Epithelial cell of esophagus (primary cell): ENCODE measurements at places on chromosomes 6 and 20.

DNA sequence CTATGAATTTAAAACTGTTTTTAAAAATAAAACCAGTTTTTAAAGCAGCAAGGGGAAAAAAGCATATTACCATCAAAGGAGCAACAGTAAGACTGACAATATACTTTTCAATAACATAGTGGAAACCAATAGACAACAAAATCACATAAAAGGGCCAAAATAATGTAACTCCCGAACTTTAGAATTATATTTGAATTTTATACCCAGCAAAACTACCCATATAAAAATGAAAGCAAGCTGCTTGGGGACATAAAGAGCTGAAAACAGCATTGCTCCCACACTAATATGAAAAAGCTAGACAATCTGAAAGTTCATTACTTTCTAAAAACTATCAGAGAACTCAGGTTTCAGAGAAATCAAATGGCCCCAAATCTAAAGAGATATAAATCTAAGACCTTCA lies 199.4 kb upstream of the ARID1B start:
- DNase-seq: no peak

- DNase-seq: no peak
Observed at GRCh38 chr6:170172392-170172791, 118.5 kb downstream of the DLL1 start.

DNA sequence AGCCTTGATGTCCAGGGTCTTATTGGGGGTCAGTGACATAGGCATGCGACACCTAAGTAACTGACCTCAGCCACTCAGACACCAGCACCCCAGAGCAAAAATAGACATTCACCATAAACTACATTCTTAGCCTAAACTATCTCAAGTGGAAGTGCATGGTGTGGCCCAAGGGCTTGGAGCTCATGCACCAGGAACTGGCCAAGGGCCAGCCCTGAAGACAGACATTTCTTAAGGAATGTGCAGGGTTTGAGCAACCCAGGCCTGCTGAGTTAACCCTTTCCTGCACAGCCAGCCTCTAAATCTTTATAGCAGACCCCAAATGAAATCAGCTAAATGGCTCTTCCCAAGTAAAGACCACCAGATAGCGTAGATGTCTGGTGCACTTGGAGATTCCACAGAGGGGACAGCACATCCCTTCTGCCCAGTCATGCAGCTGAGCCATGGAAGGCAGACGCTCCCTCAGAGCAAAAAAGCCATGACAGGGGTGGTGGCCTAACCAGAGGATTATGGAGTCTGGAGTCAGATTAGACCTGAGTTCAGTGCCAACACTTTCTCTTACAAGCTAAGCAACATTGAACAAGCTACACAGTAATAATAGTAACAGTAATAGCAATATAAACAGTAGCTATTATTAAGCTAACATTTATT lies 222.6 kb downstream of the ZMYND8 start:
- DNase-seq: peak; percentile 63

GRCh38 chr6:152863618-152864326 lies 113.2 kb downstream of the VIP start:
- peak; percentile 80 for DNase-seq

GRCh38 chr20:42360621-42361020 lies 742.4 kb upstream of the CHD6 start:
- DNase-seq: no peak

DNA sequence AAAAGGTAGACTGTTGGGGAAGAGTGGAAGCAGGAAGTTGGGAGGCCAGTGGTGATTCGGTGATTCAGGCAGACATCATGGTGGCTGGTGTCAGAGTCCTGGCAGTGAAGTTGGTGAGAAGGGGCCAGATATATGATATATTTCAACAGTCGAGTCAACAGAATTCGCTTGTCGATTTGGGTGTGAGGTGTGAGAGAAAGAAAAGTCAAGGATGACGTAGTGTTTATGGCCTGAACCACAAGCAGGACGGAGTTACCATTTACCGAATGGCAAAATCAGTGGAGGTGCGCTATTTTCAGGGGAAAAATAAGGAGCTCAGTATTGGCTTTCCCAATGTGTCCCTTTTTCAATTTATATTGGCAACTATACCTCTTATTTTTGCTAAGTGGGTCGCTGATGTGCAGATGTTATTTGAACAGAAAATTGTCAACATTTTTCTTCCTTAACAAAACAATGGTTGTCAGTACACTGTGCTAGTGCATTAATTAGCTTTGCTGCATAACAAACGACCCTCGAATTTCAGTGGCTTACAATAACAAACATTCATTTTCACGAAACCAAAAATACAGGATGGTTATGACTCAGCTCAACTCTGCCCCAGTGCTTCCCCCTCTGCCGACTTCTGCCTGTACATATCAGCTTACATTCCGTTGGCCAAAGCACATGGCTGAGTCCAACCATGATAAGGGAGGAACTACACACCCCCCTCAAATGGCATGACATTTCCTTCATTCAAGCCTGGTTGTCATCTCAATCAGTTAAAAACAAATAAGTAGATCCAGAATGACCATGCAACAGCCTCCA lies 255.0 kb upstream of the ZFP64 start:
- no peak for DNase-seq

DNA sequence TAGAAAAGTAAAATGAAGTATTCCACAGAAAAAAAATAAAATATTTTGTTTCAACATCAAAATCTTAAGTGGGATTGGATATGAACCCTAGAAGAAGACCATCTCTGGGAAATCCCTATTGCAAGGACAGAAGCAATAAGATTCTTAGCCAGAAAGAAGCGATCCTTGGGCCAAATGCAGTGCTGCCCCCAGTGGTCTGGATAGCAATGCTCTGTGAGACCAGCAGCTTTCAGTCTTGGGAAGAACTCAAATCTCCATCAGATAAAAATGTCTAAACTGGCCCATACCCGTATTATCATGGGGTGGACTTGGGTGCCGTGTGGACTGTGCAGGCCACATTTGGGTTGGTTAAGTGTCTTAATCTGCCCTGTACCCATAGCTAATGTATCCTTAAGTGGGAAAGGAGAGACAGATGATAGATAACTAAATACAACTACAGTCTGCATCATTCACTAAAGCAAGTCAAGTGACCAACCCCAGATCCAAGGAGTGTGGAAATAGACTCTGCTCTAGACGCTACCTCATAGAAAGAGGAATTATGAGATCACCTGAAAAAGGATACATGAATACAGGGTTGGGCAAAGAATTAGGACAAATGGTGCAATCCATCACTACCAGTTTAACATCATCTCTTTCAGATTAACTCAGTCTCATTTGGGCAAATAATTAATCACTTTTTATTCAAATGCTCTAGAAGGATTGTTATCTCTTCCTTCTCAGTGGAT lies 38.9 kb upstream of the SNAP25 start:
- DNase-seq: peak; percentile 6

DNA sequence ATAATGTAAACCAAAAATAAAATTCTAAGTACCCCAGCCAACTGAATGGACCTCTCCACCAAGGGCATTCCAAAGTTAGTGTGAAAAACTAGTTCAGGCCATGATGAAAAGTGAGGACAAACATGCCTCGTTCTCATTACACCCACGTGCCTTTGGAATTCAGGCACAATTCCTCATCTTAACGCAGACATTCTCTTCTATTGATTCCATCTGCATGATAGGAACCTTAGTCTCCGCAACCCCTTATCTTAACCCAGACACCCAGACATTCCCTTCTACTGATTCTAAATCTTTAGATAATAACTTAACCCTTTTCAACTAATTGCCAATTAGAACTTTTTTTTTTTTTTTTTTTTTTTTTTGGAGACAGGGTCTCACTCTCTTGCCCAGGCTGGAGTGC lies 7.6 kb upstream of the SERPINB6 start:
- no peak for DNase-seq

DNA sequence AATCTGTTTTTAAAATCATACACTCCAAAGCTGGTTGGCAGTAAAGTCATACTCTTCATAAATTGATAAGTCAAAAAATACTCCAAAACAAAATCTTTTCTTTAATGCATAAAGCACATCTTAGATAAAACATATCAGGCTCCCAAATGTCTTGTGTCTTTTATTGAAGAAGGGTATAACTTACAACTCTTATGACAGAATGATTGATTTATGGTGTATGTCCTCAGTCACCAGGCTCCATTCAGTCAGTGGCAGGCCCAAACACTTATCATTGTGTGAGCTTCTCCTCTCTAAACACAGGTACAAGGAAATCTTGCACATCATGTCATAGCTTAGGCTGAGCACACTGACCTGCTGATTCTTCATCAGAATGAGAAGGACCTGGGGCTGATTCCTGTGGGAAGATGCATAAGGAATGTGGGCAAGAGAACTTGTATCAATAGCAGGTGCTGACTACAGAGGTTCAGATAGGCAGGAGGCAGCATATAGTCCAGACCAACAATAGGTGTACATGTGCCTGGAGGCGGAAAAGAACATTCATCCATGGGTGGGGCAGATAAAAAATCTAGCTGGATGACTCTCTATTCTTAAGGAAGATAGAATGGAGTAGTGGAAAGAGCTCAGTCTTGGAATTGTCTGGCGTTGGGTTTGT lies 1.9 kb downstream of the CALHM5 start:
- peak; percentile 91 for DNase-seq

DNA sequence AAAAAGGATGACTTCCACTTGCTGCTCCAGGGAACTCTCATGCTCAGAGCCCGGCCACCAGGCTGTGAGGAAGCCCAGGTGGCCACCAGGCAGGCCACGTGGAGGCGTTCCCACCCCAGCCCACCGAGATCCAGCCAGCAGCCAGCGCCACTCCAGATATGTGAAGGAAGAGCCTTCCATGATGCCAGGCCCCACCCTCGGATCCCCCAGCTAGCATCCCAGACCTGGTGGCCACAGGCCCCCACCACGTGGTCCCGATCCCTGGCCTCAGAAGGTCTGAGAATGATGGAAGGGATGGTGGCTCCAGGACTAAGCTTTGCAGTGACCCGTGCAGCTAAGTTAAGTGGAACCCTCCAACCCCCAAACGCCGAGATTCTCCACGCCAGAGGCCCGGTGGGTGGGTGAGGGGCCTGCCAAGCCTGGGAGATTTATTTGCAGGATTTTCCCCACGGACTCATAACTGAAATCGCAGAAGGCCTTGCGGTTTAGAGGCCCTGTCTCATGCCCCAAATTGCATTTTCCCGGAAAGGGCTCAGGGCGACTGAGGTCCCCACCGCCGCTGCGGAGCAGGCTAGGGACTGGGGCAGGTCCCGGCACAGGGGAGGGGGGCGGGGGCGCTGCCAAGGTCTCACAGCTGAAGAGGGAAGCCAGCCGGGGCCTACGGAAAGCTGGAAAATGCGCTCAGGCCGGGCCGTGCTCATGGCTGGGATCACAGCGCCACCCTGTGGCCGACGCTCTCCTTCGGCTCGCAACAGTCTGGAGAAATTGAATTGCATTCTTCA lies 31.1 kb upstream of the CST7 start:
- peak; percentile 65 for DNase-seq

DNA sequence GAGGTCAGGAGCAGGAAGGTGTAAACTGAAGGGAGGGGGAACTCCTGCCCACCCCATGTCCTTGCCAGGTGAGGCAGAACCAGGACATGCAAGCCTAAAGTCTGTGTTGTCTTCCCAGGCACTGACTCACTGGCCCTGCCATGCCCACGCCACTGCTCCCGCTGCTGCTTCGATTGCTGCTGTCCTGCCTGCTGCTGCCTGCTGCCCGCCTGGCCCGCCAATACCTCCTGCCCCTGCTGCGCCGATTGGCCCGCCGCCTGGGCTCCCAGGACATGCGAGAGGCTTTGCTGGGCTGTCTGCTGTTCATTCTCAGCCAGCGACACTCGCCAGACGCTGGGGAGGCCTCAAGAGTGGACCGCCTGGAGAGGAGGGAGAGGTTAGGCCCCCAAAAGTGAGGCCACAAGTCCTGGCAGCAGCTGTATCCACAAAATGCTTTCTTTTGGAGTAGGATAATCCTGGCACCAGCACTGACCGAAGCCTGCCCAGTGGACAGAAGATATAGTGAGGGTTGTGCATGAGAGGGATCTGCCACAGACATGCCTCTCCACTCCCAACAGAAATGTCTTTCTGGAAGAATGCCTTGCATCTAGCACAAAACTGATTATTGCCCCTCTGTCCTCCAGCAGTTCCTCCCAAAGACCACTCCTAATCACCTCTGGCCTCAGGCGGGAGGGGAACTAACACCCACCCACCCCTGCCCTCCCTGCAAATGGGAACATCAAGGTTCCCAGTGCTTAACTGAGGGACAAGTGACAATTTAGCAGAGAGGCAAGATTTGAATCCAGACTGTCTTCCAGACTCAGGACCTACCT lies 812 bp downstream of the MYMX start:
- DNase-seq: peak; percentile 70

GRCh38 chr20:2729791-2730190 lies 37.2 kb downstream of the EBF4 start:
- DNase-seq: no peak

GRCh38 chr20:37356387-37356786 lies 10.4 kb downstream of the SRC start:
- DNase-seq: peak; percentile 66

- no peak for DNase-seq
Observed at GRCh38 chr6:166418691-166419143, 36.0 kb upstream of the MPC1 start.

- no peak for DNase-seq
Observed at GRCh38 chr20:8654486-8654885, 414.4 kb upstream of the PLCB4 start.

DNA sequence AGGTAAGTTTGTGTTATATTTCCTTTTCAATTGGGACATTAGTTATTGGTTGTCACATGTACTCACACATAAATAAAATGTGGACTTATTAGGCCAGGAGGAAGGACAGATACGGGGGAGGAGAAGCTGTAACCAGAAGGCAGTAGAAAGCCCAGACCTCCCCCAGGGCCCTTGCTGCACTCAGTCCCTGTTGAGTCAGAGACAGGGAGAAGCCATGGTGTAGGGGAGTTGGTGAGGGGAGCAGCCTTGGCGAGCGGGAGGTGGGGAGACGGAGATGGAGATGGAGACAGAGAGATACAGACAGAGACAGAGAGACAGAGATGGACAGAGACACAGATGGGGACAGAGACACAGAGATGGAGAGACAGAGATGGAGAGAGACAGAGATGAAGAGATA lies 263.2 kb downstream of the DLL1 start:
- no peak for DNase-seq

- no peak for DNase-seq
Observed at GRCh38 chr20:42003380-42003779, 385.2 kb upstream of the CHD6 start.

DNA sequence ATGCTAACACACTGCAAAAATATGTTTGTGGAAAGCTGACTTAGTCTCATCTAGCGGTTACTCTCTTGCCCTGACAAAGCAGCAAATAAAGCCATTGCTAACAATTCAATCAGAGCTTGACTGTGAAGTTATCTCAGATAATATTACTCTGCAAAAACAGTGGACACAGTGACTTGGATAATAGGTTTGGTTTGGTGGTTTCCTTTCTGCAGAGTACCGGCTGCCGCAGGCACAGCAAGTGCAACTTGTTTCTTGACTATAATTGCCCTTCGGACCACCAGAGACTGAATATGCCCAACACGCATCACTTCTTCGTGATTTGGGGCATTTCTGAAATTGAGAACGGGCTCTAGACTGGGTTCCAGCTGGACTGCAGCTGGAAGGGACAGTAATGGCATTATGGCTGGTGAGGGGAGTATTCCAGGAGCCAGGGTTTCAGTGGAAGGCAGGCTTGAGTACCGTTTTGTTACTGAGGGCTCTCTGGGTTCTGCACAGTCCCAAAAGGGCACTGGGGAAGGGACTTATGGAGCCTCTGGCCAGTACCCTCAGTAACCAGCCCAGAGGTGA lies 40.0 kb downstream of the DSTN start:
- DNase-seq: no peak

GRCh38 chr6:114342086-114342825 lies 567 bp downstream of the HS3ST5 start:
- peak; percentile 7 for DNase-seq

- no peak for DNase-seq
Observed at GRCh38 chr6:155183095-155183494, 80.7 kb upstream of the CLDN20 start.

GRCh38 chr6:139080255-139080920 lies 51.8 kb downstream of the ABRACL start:
- DNase-seq: peak; percentile 64
